ENCODE measurements at places on chromosomes 12 and 14.

- DNase-seq: no peak
These were observed 3.7 kb downstream of the ZFP36L1 start for GRCh38 chr14:68788996-68789820.

GRCh38 chr12:109890620-109891170 lies 9.4 kb upstream of the TCHP start:
- no peak for DNase-seq

- DNase-seq: no peak
These were observed 16.1 kb upstream of the KRT73 start for GRCh38 chr12:52634266-52635056.

GRCh38 chr12:26118308-26118707 lies 6.5 kb downstream of the BHLHE41 start:
- DNase-seq: no peak

DNA sequence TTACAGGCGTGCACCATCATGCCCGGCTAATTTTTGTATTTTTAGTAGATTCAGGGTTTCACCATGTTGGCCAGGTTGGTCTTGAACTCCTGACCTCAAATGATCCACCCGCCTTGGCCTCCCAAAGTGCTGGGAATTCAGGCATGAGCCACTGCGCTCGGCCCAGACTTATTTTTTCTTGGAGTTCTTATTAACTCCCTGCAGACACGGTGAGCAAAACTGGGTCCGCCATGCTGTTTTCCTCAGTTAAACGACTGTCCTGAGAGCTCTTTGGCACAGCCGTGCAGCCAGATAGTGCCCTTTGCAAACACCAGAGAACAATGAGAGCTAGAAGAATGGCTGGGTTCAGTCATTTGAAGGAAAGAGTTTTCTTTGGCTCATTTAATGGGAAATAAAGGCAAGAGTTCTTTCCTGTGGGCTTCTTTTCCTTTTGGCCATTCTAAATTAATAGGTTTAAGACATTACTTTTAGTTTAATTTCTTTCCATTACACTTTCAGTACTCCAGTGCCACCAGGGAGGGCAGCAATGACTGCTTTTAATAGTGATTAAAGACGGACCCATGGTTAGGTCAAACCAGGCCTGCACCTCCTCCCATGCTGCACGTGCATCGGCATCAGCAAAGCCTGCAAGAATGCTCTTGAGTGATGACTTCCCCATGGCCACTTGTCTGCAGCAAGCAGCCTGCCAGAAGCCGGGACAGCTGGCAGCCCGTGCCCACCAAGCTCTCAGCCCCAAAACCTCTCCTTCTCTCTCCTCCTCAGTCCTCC lies 60.7 kb downstream of the VCPKMT start:
- no peak for DNase-seq

GRCh38 chr14:29584992-29585391 lies 342.7 kb downstream of the PRKD1 start:
- DNase-seq: no peak

DNA sequence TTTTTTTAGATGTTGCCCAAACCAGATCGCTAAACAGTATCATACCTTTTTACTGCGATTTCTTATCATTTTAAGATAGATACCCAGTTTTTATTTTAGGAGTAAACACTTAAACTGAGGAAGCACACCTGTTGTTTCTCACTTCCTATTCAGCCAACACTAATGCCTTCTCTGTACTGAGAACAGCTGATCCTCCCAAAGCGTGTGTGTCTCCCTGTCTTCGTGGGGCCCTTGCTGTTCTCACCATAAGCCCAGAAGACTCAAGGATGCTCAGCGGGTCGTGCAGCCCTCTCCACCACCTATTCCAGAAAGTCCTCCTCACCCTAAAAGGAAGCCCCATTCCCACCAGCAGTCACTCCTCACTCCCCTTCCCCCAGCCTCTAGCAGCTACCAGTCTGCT lies 14.8 kb downstream of the PPP2R5C start:
- DNase-seq: no peak

DNA sequence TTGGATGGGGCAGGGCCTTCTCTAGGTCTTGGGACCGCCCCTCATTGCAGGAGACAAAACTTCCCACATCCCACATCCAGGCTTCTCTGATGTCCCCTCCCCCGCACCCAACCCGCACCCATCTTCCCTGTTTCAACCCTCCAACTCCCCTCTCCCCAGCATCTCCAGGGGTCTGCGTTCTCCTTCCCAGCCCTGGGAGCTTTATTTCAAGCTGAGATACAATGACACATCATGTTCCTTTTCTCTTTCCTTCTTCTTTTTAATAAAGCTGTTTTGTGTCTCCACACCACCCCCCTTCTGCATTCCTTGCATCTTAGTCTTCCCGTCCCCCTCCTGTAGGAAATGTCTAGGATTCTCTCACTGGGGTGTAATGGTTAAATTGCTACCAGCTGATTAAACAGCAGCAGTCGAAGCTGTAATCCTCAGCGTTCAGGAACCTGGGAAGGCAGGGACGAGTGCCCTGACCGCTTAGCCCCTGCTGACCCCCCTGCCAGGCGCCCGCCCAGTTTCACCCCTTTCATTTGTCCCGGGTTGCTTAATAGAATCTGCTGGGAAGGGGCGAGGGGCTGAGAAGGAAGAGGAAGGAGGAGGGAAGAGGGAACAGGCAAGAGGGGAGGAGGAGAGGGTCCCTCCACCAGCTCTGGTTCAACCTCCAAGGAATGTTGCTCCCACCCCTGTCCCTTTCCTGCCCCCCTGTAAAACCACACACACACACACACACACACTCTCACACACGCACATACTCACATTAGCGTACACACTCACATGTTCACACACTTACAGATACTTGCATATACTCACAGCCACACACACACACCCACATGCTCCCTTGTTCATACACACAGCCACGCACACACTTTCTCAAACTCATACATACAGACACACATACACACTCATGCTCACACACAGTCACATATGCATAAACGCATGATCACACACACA lies 104.5 kb upstream of the MED13L start:
- no peak for DNase-seq

GRCh38 chr12:81757731-81758365 lies 1.3 kb downstream of the PPFIA2 start:
- no peak for DNase-seq

DNA sequence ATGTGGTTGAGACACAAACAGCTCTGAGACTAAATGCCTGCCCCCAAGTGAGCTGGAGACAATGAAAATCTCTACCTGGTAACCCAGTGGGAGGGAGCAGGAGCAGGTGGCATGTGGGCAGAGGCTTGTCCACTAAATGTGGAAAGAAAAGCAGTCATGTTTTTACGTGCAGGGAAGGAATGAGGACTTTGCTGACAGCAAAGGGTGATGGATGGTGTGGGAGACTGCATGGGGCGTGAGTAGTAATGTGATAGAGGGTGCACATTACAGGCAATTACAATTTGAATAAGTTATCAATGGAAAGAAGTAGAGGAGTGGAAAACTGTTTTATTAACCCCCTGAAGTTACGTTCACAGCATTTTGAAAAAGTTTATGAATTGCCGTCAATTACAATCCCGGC lies 176.6 kb downstream of the NRXN3 start:
- DNase-seq: no peak

- no peak for DNase-seq
These were observed 6.9 kb downstream of the VEZT start for GRCh38 chr12:95224202-95225170.

DNA sequence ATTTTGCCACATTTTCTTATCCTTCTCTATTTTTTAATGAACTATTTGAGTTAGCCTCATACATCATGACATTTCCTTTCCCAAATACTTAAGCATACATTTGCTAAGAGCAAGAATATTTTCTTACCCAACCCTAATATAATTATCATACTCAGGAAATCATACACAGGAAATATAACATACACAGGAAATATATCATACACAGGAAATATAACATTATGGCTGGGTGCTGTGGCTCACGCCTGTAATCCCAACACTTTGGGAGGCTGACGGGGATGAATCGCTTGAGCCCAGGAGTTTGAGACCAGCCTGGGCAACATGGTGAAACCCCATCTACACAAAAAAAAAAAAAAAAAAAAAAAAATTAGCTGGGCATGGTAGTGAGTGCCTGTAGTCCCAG lies 4.9 kb downstream of the NCKAP1L start:
- DNase-seq: no peak

- DNase-seq: no peak
These were observed 88.2 kb upstream of the NTF3 start for GRCh38 chr12:5343711-5344110.

- no peak for DNase-seq
These were observed 30.4 kb upstream of the PLEK2 start for GRCh38 chr14:67442139-67442906.

GRCh38 chr12:106353175-106353574 lies 4.4 kb upstream of the POLR3B start:
- DNase-seq: no peak

DNA sequence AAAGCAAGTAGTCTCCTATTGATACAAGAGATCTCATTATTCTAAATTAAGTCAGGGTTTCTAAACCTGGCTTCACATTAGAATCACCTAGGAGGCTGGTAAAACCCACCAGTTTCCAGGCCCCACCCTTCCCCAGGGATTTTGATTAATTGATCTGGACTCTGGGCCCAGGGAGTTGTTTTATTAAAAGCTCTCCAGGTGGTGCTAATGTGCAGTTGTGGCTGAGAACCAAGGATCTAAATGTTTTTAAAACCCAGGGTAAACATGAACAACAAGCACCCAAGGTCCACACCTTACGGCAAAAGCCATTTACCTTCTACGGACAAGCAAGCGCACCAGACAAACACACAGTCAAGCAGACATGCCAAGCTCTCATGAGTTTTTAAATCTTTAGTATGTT lies 73.9 kb downstream of the SLC2A13 start:
- no peak for DNase-seq

DNA sequence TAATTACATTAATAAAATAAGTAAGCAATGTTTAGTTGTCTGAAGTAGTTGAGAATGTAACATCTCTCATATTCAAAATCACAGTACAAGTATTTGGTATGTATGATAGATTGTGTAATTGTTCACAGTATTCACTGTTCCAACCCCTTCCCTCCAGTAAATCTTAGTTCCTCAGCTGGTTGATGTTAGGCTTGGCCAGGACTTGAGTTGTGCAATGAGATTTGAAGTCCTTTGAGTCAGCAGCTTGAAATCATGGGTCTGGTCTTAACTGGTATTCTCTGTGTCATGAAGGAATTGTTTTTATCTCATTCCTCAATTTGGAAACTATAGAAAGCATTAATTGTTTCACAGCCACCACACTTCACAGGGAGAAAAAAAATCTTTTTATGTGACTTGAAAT lies 477.1 kb downstream of the FSCB start:
- no peak for DNase-seq

- peak; percentile 56 for DNase-seq
These were observed 48.5 kb downstream of the ADGRD1 start for GRCh38 chr12:131002216-131002631.

DNA sequence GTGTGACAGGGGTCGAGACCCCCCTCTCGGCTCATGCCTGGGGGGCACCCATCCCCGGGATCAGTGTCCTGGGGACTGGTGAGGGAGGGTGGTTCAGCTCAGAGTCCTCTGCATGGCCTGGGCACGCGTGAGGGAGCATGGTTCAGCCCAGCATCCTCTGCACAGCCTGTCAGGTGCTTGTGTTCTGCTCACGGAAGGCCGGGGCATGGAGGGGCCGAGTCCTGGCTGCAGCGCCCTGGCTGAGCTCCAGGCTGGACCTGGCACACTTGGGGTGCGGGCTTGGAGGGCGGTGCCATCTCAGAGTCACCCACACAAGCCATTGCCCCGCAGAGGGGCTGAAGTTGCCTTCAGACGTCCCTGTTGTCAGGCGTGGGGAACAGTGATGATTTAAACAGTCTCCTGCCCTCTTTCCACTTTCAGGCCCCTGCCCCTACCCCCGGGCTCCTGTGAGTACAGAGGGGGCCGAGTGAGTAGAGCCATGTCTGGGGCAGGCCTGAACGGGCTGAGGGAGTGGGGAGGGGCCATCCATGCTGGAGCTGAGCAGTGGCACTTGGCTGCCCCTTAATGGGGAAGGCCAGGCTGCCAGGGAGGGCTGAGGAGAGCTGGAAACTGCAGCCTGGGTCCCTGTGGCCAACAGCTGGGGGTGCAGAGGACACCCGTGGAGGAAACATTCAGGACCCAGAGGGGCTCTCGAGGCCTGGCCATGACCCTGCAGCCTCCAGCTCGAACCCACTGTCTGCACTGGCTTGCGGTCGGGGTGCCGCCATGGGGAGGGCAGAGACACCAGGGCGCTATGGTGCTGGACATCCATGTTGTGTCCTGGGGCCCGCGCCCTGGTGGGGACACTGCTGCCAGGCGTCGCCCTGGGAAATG lies 22.5 kb downstream of the FBRSL1 start:
- DNase-seq: no peak

- DNase-seq: peak; percentile 79
These were observed at the start of gene DDN for GRCh38 chr12:48999371-49000131. TSS of gene DDN (minus strand) at chr12:48999375. CDS start at chr12:48999287, 88 bp downstream.

GRCh38 chr12:51841727-51842126 lies 6.8 kb downstream of the FIGNL2 start:
- DNase-seq: no peak

GRCh38 chr12:64655141-64655540 lies 44.8 kb downstream of the RASSF3 start:
- DNase-seq: no peak

- DNase-seq: no peak
These were observed 13.0 kb upstream of the RACGAP1 start for GRCh38 chr12:50038336-50038735.

GRCh38 chr12:106903241-106903945 lies 52.3 kb upstream of the TMEM263 start:
- DNase-seq: peak; percentile 48

DNA sequence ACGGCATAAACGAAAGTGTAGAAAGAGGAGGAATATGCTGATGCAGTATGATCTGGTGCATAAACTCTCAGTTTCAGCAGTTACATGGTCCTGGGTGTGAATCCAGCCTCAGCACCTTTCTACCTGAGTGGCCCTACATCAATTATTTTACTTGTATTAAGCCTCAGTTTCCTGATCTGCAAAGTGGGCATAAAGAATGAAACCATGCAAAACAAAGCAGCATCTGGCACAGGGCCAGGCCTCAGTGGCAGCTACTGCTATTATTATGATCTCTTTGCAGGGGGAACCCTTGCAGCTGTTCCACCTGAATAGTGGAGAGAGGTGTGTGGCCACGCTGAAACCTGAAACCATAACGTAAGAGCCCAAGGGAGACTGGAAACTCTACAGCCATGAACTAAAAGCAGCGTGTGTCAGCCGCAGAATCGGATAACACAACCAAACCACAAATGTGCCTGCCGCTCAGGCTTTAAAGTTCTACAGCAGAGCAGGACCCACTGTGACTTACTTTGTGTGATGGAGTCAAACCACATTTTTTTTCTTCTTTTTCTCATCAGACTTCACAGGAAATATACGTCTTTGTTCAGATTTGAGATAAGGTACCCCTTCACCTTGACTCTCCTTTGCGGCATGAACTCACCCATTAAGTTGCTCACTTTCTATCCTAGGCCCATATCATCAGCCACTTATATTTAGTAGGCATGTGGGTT lies 29.2 kb upstream of the FOS start:
- peak; percentile 59 for DNase-seq

- DNase-seq: peak; percentile 16
These were observed 991.9 kb downstream of the TMEM121 start for GRCh38 chr14:106518054-106518943.

- no peak for DNase-seq
These were observed 354.5 kb upstream of the FOXG1 start for GRCh38 chr14:28412077-28412476.

GRCh38 chr14:22843123-22843925 lies 6.9 kb downstream of the MMP14 start:
- no peak for DNase-seq

GRCh38 chr12:10722502-10722904 lies 620 bp downstream of the YBX3 start:
- DNase-seq: peak; percentile 50

Measured in GM12891 (cell line).